Foreskin keratinocyte (primary cell): ENCODE measurements at places on chromosomes 6 and 20. TPM values are rescaled to one million over a fixed set of nuclear protein-coding genes. Genes with fewer than 3 reads are reported as not detected.

GRCh38 chr6:159190460-159190859, 21.3 kb downstream of the FNDC1 start:
- no peak for DNase-seq

SLC22A3 gene
- 0.91 and 0.99 TPM in 2 replicates for polyA plus RNA-seq

DNA sequence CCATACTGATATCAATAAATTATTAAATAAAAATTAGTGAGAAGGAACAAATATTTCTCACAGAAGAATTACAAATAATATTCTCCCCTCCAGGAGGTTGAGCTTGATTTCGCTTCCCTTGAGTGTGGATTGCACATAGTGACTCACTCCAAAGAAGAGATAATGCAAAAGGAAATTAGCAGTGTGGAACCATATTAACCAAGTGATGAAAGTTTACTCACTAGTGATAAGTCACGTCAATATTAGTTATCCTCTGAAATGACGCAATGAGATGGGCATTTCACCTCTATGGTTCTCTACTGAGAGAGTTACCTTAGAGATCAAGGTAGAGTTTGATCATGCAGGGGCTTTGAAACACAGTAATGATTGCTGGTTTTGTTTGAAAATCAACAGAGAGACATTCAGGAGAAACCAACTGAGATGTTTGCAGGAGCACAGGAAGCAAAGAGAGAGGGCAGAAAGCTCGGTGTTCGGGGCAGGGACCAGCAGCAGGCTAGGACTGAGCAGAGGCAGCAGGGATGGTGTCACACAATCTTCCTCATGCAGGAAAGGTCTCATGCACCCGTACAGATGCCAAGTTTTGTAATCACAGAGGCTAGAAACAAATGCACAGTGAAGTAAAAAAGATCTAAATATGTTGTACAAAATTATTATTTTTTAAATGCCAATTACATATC, 634.5 kb downstream of the QKI start:
- DNase-seq: no peak

GRIK2 gene
- not detected in 2 replicates for polyA plus RNA-seq
